ENCODE measurements at places on chromosomes 3 and 15. TPM values are rescaled to one million over a fixed set of nuclear protein-coding genes. Genes with fewer than 3 reads are reported as not detected.

MAP6D1 gene
- total RNA-seq = 5.8 TPM

KLHL40 gene
- not detected for total RNA-seq

FHIT gene
- total RNA-seq = 7.9 TPM

CHST14 gene
- 11.1 TPM for total RNA-seq

GRCh38 chr3:79820089-79820488, 52.3 kb upstream of the ROBO1 start:
- no peak for DNase-seq

- DNase-seq = no peak
Observed at GRCh38 chr3:4898454-4899313, 80.6 kb upstream of the BHLHE40 start.

DNA sequence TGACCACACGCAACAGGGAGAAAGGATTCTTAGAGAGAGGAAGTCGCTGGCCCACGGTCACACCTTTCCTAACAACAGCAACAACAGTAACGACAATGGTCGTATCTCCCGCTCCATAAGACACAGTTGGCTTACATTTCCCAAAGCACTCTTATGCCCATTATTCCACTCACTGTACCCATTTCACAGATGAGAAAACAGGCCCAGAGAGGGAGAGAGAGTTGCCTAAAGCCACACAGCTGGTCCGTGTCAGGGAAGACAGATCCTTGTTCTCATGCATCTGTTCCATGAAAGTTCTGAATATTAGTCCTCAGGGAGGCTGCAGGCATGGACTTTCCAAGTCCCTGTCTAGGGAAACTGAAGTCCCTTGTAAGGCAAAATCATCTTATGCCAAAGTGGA, 42.0 kb upstream of the ATP2B2 start:
- no peak for DNase-seq

DNA sequence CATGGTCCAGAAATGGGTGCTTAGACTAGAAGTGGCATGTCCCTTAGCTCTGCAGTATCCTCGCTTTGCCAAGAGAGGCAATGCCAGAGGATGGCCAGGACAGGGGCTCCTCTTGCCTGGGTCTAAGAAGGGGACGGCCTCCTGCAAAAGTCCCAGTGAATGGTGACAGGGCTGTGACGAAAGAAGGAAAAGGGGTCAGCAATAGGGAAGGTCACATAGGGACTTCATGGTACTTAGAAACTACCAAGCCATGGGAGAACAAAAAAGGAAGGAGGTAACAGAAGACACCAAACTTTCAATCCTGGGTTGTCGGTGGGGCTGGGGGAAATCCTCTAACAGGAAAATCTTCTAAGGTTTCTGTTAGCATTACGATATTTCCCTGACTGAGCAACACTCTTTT, 36.2 kb upstream of the ATOSA start:
- no peak for DNase-seq

DNA sequence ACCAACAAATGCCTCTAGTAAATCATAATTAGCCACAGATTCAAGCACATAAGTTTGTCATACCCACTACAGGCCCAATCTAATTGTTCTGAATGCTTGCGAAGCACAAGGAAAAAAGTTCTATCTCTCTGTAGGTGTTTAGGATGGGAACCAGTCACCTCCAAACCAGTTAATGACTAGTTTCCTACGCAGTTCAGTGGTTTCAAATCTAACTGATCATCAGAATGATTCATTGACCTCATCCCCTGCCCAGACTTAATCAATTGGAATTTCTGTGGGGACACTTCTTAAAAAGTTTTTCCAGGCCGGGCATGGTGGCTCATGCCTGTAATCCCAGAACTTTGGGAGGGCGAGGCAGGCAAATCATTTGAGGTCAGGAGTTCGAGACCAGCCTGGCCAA, 24.3 kb upstream of the MASP1 start:
- no peak for DNase-seq

DNA sequence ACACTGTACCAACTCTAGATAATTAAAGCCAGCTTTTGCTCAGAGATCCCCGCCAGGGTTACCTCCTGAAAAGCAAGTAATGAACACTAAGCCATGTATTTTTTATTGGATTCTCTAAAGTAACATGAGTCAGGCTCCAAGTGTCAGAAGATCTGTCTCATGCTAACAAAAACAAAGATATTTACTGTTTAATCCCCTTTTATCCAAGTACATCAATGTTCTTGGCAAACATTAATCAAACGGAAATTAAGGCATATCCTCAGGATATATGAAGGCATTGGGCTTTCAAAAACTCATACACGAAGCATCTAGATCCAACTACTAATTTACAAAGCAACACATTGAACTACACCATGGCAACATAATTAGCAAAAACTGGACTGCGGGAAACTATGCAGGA, 37.2 kb downstream of the MYO5A start:
- DNase-seq = no peak

GRCh38 chr15:98952381-98952803, 55.2 kb downstream of the PGPEP1L start:
- DNase-seq = no peak

- peak; percentile 36 for DNase-seq
Observed at GRCh38 chr3:37054370-37054769, 61.1 kb downstream of the MLH1 start.

DNA sequence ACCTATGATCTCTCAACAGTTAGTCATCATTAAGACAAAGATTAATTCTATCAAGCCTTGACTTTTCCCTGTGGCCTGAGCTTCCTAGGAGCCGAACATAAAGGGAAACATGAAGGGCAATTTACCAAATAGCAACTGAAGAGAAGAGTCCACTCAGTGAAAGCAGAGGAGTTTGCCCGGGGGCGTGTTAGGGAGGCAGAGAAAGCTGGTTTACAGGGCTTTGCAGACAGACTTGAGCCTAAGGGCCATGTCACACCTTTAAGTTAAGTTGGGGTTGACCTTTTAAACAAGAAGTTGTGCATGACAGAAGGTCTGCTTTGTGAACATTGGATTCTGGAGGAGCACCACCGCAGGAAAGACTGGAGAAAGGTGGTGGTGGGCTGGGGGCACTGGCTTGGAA, 701.8 kb upstream of the CFAP20DC start:
- no peak for DNase-seq

GRCh38 chr3:166283840-166284239, 446.6 kb upstream of the BCHE start:
- peak; percentile 31 for DNase-seq

DNA sequence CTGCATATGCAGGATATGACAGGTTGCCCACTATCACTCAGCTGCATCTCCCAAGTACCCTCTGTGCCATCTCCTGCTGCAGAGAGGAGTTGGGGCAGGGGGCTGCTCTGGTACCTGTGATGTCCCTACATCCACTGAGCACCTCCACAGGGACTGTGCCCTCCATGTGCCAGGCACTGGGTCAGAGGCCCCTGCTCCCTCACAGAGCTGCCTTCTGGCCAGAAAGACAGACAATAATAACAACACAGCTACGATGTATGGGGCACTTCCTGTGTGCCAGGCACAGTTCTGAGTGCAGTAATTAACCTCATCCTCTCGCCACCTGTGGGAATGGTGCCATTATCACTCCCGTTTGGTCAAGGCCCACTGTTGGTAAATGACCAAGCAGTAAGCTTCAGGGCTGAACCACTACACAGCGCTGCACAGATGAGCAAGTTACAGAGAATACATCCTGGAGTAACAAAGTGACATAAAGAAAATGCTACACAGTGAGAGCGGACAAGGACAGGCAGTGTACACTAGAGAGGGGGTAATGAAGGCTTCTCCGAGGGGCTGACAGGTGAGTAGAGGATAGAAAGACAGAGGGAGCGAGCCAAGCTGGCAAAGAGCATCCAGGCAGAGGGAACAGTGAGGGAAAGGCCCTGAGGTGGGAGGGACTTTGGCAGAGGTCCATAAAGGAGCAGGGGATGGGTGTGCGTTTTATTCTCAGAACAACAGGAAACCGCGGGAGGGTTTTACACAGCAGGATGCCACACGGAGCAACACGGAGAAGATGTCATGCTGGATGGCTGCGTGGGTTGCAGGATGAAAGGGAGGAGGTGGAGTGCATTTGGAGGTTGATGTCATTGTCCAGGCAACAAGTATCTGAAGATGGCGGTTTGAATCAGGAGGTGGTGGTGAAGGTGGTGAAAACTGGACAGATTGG, 13.6 kb downstream of the WNT7A start:
- DNase-seq = no peak
